ENCODE measurements at places on chromosomes 5 and 9. TPM values are rescaled to one million over a fixed set of nuclear protein-coding genes. Genes with fewer than 3 reads are reported as not detected.
A peak's percentile ranks its signal among the peaks of the same experiment; 100 is the strongest.

DNA sequence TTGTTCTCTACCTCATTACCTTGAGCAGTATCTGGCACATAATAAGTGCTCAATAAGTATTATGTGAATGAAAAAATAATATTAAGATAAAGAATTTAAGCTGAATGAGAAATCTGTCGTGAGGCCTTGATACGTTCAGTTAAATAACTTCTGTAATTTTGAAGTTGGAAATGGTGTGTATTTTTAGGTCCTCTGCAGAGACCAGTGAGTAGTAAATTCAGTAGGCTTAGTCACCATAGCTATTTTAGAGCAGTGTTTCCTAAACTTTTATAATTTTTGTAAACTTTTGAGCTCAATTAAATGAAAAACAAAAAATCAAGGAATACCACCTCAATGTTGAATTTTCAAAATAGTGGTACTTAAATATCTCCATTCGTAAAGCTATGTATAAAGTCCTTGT, 25.0 kb downstream of the ERBIN start:
- no peak for DNase-seq

POLR3G gene
- 7.6 TPM for total RNA-seq

LAMC3 gene
- not detected for total RNA-seq

DNA sequence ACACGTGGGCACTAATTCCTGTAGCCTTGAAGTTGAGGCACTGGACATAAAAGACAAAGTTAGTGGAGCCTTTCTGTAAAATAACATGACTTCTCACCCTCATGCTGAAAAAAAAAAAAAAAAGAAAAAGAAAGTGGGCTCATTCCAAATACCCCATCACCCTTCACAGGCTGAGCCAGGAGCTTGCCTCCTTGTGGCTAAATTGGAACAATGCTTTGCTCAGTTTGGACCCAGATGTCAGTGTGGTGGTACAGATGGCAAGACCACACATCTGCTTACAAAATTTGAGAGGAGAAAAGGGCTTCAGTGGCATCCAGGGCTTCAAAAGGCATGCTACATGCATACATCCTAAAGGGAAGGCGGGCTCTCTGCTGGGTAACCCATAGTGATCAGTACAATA, 342.8 kb downstream of the EBF1 start:
- no peak for DNase-seq

- no peak for DNase-seq
These were observed 453.0 kb downstream of the EFNA5 start for GRCh38 chr5:107217721-107218130.

DNA sequence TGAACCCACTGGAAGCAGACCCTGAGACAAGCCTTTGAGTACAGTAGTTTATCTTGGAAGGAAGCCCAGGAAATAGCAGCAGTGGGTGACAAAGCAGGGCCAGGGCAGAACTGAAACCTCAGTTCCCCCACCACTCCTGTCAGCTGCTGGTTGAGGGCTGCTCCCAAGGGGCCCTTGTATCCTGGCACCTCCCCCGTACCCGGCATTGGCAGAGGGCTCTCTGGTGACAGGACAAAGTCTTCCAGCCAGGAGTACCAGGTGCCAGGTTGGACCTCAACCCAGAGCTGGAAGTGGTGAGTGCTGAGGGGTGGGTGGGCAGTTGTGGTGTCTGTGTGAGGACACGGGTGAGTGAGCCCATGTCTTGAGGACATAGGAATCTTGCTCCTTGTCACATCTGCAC, 123.3 kb downstream of the PHF2 start:
- no peak for DNase-seq

GRCh38 chr9:128072144-128073021, 4.4 kb downstream of the SLC25A25 start:
- DNase-seq: peak; percentile 82

GRCh38 chr5:126515337-126515736, 79.7 kb downstream of the ALDH7A1 start:
- DNase-seq: no peak

DNA sequence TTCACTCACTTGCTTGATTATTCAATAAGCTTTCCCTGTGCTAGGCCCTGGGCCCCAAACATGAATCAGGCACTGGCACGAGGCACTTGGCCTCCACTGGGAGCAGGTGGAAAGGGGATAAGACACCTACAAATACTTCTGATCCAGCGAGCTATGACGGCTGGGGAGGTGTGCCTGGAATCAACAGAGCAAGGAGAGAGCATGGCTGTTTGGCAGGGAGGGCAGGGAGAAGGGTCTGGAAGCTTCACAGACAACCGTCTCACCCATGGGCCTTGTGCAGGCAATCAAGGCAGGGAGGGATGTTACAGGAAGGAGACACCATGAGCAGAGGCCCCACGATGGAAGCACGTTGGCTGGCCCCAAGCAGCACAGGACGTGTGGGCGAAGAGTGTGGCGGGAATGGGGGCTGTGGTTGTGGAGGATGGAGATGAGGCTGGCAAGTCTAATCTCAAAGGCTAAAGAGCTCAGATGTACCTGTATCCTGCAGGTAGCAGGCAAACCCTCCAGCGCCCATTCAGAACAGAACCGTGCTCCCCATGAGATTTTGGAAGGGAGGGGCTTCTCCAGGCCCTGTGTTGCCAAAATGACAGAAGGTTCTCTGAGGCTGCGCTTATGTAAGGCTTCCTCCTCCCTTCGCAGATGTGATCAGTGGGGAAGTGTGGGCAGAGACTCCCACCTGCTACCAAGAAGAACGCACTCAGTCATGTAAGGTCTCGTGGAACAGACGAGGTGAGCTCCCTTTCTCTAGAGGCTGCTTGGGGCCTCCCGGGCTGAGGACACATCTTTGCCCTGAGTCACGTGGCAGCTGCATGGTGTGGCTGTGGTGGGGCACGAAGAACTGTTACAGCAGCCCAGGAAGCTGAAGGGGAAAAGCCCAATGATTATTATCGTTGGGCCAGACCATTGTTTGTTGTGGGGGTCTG, 189.7 kb downstream of the DAB2IP start:
- no peak for DNase-seq

- DNase-seq: no peak
These were observed 261.2 kb downstream of the AOPEP start for GRCh38 chr9:94987731-94988130.

- no peak for DNase-seq
These were observed 125.4 kb upstream of the LMX1B start for GRCh38 chr9:126488310-126488709.

DNA sequence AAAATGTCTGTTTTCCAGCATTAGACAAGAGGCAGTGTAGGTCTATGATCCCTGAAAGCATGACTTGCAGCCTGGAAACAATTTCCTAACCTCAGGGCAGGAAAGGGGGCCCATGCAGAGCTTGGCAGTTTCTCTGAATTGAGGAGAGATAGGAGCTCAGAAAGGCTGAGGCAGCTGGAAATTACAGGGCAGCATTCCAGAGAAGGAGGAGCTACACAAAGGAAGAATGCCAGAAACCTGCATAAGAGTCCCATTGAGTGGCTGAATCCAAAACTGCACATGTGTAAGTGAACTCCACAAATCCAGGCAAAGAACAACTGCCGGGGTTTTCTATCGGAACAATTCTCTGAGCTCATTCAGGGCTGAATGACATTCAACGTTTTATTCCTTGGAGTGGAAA, 346.8 kb downstream of the PIK3R1 start:
- peak; percentile 76 for DNase-seq
